ENCODE measurements at places on chromosomes 16 and 17.

DNA sequence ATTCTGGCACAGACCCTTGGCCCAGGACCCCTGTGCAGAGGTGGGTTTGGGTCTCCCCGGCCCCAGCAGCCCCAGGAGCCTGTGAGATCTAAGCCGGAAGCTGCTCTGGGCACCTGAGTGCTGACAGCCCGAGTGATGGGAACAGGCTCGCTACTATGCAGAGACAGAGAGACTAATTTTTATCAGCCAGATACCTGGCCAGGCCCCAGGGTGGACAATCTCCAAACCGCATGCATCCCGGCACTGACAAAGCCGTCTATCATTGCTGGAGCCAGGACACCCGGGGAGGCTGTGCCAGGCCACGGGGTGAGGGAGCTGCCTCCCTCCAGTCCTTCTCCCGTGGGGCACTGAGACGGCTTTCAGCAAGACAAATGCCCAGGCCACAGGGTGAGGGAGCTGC is 25.0 kb downstream of the CBFA2T3 start:
- DNase-seq: no peak

GRCh38 chr17:31061678-31062077 is 33.1 kb upstream of the NF1 start:
- DNase-seq: peak; percentile 12

- no peak for DNase-seq
These were observed 9.2 kb downstream of the PMP22 start for GRCh38 chr17:15255713-15256454.

DNA sequence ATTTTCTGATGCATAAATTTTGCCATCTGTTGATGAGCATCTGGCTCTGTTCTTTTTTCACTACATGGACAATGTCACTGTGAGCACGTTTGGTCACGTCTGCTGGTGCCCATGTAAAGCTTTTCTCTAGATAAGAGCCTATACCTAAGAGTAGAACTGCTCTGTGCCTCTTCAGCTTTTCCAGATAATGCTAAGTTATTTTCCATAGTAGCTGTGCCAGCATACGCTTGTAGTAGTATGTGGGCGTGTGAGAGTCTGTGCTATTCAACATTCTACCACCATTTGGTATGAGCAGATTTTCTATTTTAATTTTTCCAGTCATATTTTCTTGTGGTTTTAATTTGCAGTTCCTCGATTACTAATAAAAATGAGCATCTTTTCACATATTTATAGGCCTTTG is 33.2 kb downstream of the VPS35L start:
- no peak for DNase-seq

DNA sequence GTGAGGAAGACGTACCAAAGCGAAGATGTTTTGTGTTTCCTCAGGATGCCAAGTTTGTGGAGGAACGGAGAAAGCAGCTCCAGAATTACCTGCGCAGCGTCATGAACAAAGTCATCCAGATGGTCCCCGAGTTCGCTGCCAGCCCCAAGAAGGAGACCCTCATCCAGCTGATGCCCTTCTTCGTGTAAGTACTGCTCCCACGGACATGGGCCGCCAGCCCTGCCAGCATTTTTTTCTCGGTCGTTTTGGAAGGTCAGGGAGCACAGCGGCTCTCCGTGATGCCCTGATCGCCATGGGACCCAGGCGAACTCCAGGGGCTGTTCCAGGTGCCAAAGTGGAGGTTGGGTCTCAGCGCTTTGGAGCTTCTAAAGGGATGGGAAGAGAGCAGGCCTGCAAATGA is 279.0 kb downstream of the CPPED1 start:
- DNase-seq: no peak
